ENCODE measurements at places on chromosomes 12 and 14. TPM values are rescaled to one million over a fixed set of nuclear protein-coding genes. Genes with fewer than 3 reads are reported as not detected.

- DNase-seq, result no peak
These were observed 230.8 kb upstream of the NAV3 start for GRCh38 chr12:77599782-77600467.

- DNase-seq, result peak; percentile 12
These were observed 357.3 kb upstream of the MIS18BP1 start for GRCh38 chr14:45610318-45610717.

DNA sequence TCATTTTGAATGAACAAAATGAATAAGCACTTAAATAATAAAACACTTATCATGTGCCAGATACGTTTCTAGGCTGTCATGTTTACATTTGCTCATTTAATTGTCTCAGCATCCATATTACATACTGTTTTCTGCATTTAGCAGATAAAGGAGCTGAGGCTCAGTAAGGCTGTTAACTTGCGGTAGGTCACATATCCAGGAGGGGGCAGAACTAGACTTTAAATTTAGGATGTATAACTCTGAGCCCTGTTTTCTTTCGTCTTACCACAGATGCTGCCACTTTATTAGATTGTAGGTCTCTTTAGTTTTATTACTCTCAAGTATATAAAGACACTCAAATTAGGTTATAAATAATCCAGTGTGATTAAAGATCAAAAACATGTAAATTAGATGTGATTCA is 17.7 kb downstream of the IRAK4 start:
- DNase-seq, result peak; percentile 10

DNA sequence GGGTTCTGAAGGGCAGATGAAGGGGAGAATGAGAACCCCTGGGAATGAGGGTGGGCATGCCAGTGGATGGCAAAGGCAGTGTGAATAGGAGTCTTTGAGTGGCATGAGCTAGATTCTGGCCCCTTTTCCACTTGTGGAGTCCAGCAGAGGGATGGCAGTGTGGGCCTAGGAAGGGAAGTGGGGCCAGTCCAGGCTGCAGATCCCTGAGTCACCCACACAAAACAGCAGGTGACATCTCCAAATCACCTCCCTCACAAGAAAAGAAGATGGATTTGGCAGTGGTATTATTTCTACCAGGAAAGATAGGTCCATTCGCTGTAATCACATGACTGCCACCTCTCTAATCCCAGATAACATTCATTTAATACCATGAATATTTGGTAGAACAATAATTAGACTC is 151.3 kb downstream of the TTC7B start:
- DNase-seq, result no peak

DNA sequence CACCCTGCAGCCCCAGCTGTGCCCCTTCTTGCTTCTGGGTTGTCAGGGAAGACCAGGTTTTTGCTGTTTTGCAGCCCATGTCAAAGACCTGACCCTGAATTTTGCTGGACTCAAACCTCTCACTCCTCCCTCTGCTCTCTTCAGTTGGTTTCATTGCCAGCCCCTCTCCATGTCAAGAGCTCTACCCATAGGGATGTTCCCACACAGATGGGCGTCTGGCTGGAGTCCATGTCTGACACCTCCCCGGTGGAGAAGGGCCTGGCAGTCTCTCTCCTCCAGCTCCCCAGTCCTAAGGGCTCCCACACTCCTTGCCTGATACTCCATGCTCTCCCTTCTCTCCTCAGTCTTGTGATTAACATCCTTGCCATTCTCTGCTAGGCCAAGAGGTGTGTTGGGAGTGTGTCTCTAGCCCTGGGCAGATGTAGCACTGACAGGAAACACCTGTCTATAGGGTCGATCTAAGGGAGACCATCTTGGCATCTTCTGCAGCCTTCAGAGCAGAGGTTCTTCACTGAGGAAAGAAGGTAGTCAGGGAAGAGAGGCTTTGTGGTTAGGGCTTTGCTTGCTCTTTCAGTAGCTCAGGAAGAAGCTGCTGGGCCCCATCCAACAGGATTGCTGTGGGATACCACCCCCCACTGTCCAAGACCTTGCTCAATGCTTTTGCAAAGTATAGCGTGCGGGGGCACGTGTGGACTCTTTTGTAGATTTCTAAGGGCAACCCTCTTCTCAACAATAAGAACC is 4.7 kb downstream of the ASIC1 start:
- DNase-seq, result no peak

DNA sequence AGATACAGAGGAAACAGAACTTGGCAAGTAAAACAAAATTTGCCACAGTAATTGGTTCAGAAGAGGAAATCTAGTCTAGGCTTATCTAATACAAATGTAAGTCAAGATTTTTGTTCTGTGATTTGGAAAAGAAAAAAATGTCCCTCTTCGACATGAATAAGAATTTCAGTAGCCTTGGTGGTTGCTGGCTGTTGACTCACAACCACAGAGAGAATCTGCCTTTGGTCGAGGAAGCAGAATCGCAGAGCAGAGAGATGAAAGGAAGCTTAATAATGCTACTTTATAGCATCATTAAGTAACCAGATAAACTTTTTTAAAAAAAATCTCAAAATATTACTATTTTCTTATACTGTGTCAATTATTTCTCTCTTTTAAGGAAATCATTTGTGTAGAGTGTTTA is 1096.6 kb downstream of the FLRT2 start:
- DNase-seq, result peak; percentile 1

DNA sequence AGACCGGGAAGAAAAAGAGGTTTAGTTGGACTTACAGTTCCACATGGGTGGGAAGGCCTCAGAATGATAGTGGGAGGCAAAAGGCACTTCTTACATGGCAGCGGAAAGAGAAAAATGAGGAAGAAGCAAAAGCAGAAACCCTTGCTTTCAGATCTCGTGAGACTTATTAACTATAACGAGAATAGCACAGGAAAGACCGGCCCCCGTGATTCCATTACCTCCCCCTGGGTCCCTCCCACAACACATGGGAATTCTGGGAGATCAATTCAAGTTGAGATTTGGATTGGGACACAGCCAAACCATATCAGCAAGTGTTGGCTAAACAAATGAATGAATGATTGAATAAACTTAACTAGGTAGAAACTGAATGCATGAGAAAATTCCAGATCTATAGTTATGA is 85.3 kb upstream of the PARP11 start:
- no peak for DNase-seq

- DNase-seq, result peak; percentile 1
These were observed 693.0 kb downstream of the LRFN5 start for GRCh38 chr14:42299692-42300091.

DNA sequence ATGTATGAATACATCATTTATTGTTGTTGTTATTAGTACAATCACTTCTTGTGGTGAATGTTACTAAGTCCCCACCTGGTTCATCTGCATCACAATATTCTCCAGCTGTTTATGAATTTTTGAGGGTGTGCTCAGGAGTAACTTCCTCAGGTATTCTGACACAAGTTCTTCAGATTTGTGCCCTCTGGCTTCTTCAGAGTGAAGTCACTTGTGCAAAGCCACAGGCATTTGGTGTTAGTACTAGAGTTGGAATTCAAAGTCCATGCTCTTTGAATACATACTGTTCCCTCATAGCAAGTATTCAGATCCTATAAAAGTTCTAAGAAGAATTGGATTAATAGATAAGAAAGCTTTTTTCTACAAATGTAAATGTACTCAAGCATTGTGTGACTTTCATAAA is 150.3 kb upstream of the AVPR1A start:
- DNase-seq, result no peak

DNA sequence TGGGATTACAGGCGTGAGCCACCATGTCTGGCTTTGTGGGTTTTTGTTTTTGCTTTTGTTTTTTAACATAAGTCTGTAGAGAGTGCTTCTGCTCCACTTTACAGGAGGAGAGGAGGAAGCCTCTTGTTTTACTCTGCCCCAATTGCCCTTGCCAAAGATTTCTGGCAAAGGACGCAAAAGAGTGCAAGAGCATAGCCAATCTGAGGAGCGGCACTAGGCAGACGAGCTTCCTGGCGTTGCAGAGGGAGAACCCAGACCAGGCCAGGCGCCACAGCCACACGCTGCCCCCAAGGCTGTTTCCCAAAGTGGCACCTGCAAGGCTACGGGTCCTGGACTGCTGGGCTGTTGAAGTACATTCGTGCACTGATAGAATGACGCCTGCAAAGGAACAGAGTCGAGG is 96.2 kb downstream of the BBS10 start:
- no peak for DNase-seq

DNA sequence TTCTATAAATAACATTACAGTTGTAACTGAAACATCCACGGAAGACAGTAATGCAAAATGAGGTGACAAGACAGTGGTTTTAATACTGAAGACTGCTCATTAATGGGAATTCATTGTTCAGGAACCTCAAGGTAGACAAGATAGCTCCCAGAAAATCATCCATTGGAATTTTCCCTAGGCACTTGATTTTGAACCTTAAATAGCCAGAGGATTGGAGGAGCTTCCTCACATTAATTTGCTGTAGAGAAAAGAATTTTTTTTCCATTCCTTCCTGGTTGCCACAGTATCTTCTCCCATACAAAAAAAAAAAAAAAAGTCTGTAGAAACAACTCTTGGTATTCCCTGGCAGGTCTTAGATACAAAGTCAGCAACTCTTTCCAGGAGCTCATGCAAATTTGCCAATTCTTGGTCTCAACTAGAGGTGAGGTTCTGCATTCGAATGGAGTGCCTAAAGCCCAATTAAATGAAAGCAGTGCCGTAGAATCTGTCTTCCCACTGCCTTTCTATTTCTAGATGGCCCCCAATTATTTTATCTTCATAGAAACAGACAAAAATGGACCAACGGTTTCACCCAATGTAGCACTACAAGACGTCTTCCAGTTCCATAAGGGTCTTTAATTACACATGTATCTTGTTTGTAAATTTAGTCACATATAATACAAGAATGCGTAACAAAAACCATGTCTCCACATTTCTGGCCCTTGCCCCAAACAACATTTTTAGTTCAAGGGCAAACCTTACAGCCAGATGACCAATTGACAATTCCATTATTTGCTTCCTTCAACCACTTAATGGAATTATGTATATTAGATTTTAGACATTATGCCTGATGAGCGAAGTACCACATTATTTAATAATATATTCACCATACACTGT is 13.5 kb downstream of the SLC38A2 start:
- DNase-seq, result no peak

GRCh38 chr14:22282949-22283348 is 306.1 kb downstream of the DAD1 start:
- no peak for DNase-seq

GRCh38 chr12:2274733-2275132 is 221.9 kb downstream of the CACNA1C start:
- DNase-seq, result no peak

- DNase-seq, result no peak
These were observed 9.0 kb downstream of the SERPINA6 start for GRCh38 chr14:94313991-94314655.

The SLC39A2 gene
- total RNA-seq, result not detected

The CAPZA3 gene
- total RNA-seq, result not detected

The PAX9 gene
- not detected for total RNA-seq

The WSCD2 gene
- total RNA-seq, result not detected

The FGF6 gene
- total RNA-seq, result not detected

The PTPN21 gene
- 5.3 TPM for total RNA-seq

The FAIM2 gene
- total RNA-seq, result not detected

The TTC8 gene
- 20.3 TPM for total RNA-seq
